ENCODE measurements at places on chromosomes 6 and 20.

- DNase-seq, result no peak
Measured at GRCh38 chr6:33926451-33926850, 122.6 kb upstream of the MLN start.

DNA sequence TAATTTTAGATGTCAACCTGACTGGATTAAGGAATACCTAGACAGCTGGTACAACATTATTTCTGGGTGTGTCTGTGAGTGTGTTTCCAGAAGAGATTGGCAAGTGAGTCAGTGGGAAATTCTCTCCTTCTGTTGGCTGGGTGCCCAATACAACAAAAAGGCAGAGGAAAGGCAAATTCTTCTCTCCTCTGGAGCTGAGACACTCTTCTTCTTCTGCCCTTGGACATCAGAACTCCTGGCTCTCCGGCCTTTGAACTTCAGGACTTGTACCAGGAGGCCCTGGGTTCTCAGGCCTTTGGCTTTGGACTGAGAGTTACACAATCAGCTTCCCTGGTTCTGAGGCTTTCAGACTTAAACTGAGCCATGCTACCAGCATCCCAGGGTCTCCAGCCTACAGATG is 7.8 kb upstream of the BTN3A1 start:
- DNase-seq, result peak; percentile 40

DNA sequence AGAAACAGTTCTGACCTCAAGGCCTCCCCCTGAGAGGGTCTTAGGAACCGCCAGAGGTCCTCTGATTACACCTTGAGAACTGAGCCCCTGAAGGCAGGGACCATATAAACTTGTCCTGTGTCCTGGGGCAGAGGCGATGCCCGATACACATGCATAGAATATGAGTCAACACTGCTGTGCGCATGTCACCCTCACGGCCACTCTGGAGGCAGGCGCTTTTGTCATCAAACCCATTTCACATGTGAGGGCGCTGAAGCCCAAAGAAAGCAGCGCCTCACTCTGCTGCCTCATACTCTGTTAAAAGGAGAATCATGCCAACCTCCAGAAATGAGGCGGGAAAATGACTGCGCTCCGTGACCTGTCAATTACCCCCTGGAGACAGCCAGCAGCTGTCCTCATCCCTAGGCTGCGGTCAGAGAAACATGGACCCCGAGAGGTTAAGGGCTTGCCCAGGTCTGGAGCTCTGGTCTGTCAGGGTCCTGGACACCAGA is 158.3 kb downstream of the GRM4 start:
- no peak for DNase-seq

DNA sequence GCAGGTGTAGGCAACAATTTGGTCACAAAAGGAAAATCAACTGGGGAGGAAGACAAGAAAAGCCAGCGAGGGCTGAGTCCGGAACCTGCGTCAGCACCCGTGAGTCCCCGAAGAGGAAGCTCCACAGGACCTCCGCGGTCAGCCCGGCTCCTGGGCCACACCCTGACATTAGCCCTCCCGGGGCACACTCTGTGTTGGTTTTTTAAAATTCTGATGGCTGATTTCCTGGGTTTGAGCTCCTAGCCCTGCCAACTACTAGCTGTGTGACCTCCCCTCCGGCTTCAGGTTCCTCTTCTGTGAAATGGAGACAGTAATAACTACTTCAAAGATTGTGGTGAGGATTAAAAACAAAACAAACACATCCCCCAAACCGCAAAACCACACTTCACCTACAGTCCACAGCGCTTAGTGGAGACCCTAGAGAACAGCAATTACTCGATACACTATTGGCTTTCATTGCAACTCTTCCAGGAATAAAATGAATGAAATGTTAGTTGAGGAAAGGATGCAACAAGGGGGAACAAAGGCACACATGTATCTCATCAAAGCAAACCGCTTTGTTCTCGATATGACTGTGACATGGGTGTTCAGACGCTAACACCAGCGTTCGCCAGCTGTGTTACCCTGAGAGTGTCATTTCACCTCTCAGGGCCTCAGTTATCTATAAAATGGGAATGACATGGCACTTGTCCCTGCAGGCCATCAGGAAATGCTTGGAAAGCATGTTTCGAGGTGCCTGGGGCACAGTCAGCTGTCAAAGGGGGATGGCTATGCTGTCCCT is 985 bp downstream of the ZBP1 start:
- DNase-seq, result peak; percentile 70

- DNase-seq, result peak; percentile 42
Measured at GRCh38 chr6:26032340-26033084, 54.7 kb upstream of the HFE start.

DNA sequence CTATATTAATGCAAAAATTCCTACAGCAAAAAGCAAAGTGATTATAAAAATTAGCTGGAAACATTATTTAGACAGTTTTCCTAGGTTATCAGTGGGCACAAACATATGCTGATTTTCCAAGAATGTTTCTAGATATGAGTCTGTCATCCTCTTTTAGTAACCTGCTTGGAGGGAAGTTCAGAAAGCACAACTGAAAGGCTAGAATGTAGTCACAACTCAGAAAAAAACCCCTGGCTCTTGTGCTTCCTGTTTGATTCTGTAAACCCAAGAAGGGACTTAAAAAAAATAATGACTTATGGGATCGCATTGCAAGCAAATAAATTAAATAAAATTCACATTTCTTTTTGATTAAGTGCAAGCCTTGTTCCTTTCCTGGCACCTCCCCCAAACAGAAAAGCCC is 708.4 kb upstream of the EPHA7 start:
- no peak for DNase-seq

GRCh38 chr6:148857798-148858390 is 111.1 kb downstream of the UST start:
- DNase-seq, result no peak

DNA sequence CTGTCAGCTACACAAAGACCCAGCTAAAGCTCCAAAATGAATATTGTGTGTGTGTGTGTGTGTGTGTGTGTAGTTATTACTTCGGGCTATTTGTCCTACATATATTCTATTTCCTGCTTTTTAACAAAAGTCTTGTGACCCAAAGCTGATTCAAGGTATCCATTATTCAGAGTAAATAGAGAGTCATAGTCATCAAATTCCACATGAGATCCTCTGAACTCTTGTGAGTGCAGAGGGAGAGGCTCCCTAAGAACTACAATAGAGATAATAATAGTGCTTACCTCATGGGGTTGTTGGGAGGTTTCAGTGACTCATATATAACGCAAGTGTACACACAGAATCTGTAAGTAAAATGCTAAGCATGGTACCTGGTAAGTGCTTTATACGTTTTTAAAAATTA is 95.6 kb upstream of the SHLD1 start:
- peak; percentile 92 for DNase-seq

DNA sequence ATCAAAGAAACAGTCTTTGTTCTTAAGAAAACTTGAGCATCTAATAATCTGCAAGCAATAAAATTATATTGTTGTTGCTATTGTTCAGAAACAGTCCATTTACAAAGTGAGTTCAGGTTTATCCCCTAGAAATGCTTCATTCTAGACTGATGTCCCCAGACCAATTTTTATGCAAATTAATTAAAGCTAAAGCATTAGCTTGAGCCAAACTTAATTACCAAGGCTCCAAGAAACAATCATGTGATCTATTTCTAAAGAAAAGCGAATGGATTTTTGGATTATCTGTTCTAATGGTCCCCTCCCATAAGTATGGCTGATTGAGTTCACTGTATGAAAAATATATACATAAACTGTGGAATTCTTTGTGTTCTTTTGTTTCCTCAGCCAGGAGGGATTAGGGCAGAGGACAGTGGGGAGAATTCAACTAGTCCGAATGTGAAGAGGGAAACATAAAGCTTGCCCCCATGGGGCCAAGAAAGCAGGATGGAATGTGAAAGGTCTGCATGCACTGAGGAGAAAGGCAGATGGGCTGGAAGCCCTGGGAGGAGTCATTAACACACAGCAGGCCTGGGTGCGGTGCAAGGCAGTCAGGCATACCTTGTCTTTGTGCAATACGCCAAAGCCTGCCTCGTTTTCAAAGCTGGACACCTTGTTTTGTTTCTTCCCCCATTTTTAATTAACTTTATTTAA is 597.1 kb downstream of the KIF16B start:
- no peak for DNase-seq

DNA sequence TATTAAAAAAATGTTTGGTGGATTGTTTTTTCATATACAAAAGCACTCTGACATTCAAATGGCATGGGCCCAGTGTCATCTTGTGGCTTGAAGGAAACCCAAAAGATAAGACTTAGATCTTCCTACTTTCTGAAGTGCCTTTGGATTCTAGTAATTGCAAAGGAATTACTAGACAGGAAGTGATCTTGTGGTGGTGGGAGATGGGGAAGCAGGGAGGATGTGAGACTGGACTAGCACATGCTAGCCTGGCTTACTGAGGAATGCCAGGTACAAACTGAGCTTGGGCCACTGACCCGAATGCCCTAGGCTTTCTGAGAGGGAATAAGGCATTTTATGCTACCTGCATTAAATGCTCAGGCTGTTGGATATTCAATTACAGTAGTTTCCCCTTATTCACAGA is 59.0 kb downstream of the AFG1L start:
- DNase-seq, result no peak

GRCh38 chr6:133185731-133186130 is 55.4 kb upstream of the EYA4 start:
- DNase-seq, result no peak

GRCh38 chr20:38270869-38271605 is 10.5 kb upstream of the KIAA1755 start:
- DNase-seq, result peak; percentile 87

- DNase-seq, result no peak
Measured at GRCh38 chr6:168314948-168315347, 4.6 kb downstream of the DACT2 start.

DNA sequence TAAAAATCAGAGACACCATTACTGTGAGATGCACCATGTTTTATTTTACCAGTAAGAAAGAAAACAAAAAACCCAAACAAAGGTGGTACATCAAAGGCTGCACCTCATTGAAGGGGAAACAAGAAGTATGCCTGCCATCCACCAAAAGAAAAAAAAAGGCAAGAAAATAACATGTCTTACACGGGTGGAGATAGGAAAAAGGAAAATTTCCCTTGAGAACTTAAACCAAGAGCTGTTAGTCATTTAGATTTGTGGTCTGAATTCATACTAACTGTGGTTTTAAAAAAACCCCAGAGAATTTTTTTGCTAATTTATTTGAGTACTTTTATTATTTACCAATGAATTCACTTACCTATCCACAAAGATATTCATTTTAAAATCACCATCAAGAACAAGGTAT is 144.0 kb downstream of the LRRC1 start:
- DNase-seq, result no peak

GRCh38 chr20:49247169-49247723 is 28.0 kb downstream of the DDX27 start:
- no peak for DNase-seq

GRCh38 chr20:483815-484644 is 21.7 kb upstream of the TBC1D20 start:
- no peak for DNase-seq

DNA sequence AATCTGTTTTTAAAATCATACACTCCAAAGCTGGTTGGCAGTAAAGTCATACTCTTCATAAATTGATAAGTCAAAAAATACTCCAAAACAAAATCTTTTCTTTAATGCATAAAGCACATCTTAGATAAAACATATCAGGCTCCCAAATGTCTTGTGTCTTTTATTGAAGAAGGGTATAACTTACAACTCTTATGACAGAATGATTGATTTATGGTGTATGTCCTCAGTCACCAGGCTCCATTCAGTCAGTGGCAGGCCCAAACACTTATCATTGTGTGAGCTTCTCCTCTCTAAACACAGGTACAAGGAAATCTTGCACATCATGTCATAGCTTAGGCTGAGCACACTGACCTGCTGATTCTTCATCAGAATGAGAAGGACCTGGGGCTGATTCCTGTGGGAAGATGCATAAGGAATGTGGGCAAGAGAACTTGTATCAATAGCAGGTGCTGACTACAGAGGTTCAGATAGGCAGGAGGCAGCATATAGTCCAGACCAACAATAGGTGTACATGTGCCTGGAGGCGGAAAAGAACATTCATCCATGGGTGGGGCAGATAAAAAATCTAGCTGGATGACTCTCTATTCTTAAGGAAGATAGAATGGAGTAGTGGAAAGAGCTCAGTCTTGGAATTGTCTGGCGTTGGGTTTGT is 1.9 kb downstream of the CALHM5 start:
- DNase-seq, result no peak

GRCh38 chr6:148677594-148678476 is 69.0 kb upstream of the UST start:
- peak; percentile 81 for DNase-seq

GRCh38 chr6:69027861-69028260 is 392.8 kb downstream of the ADGRB3 start:
- DNase-seq, result no peak

- DNase-seq, result no peak
Measured at GRCh38 chr6:154969796-154970195, 25.3 kb upstream of the TIAM2 start.

GRCh38 chr20:46056970-46057855 is 28.2 kb downstream of the SLC12A5 start:
- DNase-seq, result peak; percentile 58

DNA sequence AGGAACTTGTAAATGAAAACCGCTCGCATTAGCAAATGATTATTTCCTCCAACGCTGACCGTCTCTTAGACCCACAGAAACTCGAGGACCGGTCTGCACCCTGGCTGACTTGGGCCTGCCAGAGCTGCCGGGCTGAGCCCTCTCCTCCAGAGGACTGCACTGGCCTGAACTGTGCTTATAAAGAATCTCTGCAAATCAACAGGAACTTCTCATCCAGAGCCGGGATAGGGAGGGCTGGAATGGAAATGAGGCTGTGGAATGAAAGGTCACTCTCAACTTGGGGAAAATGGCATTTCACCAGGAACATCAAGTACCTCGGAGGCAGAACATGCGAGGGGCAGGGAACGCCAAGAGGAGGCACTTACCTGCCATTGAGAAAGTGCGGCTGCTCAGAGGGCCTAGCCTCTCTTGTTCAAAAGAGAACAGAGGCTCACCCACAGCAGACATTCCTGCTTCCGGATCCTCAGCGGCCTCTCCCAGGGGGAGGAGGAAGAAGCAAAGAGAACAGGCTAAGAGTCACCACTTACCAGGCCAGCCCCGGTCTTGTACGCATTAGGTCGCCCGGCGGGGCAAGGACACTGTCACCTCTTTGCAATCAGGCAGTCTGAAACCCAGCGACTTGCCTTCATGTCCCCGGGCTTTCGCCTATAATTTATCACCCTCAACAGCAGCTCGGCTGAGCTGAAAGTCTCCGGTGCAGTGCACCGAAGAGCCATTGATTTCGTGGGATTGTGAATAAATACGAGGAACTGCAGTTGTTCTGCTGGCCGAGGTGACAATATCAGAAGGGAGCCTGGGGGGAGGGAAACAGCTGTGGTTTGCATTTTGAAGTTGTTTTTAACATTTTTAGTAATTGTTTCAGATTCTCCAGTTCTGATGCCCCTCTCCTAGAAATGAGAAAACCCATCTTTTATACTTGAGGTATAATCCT is 37.6 kb downstream of the ZMYND8 start:
- peak; percentile 81 for DNase-seq

- DNase-seq, result peak; percentile 76
Measured at GRCh38 chr6:169724494-169725124, at the start of gene PHF10. PHF10 (minus strand) TSS chr6:169724500; CDS start chr6:169723931, 569 bp downstream.

DNA sequence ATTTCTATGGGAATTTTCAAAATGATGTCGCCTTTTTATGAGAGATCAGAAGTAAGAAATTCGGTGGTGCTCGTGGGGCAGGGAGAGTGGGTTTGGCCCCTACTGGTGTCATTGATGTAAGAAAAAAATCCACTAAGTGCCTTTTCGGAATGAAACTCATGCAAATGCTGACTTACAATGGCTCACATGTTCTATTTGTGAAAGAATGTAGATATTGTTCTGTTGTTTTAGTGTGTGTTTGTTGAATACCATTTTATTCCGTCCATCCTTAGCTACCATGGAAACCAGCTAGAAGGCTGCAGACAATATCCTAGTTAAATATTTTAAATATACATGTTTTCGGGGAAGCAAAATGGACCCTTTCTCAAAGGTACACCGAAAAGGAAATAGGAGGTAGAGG is 304.9 kb downstream of the TAF4 start:
- no peak for DNase-seq

All from suppressor macrophage treated with lipopolysaccharide for 1 hour (primary cell).